Panc1 (cell line): ENCODE measurements at places on chromosomes 16 and 17.

- no peak for DNase-seq
These were observed 4.4 kb downstream of the GGA2 start for GRCh38 chr16:23505671-23506605.

- DNase-seq, result no peak
These were observed 123.6 kb downstream of the RBFOX1 start for GRCh38 chr16:7456211-7456610.

DNA sequence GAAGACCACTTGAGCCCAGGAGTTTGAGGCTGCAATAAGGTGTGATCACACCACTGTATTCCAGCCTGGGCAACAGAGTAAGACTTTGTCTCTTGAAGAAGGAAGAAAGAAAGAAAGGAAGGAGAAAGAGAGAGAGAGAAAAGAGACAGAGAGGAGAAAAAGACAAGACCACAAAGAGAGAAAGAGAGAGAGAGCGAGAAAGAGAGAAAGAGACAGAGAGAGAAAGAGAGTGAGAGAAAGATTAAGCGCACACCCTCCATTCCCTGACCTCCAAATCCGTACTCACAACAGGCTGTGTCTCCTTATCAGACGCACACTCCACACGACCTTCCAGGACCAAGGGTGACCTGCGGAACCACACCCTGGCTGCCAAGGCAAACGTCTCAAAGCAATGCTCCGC lies 19.6 kb downstream of the KLHDC4 start:
- no peak for DNase-seq

DNA sequence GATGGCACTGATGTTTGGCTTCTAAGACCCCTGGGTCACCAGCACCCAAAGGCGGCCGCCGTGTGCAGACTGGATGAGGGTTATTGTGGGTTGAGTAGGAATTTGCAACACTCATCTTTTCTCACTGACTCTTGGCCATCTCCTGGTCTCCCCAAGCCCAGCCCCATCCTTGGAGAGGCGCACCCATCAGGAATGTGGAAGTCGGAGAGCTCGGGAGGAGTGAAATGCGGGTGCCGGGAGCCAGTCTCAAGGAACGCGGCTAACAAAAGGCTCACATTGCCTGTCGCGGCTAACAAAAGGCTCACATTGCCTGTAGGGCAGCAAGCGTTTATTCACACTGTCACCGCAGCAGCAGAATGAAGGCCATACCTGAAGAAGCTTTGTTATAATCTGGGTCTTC lies 248.6 kb downstream of the FOXL1 start:
- DNase-seq, result no peak

DNA sequence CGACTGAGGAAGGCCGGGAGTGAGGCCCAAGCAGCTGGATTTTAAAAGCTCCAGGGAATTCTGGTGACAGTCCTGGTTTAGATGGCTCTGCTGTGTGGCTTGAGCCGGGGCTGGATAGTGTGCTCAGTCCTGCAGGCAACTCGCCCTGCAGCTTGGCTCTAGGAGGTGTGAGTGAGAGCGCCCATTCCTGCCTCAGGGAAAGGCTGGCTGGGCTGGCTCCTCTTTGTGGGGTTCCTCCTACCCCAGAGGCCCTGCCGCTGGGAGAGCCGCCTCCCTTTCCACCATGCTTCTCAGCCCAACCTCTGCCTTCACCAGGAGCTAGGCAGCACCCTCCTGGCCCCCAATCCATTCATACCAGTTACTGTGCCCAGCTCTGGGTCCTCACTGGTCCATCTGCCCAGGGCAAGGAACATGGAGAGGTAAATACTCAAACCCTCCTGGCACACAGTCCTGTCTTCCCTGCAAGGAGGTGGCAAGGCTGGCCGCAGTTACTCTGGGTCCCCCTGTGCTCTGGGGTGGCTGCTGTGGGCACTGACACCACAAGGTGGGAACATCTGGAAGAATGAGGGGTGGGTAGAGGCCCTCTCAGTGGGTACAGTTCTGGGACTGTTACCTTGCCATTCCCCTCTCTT lies 47.1 kb downstream of the VAC14 start:
- DNase-seq, result no peak

GRCh38 chr16:10961231-10961630 lies 16.9 kb downstream of the CLEC16A start:
- DNase-seq, result no peak

DNA sequence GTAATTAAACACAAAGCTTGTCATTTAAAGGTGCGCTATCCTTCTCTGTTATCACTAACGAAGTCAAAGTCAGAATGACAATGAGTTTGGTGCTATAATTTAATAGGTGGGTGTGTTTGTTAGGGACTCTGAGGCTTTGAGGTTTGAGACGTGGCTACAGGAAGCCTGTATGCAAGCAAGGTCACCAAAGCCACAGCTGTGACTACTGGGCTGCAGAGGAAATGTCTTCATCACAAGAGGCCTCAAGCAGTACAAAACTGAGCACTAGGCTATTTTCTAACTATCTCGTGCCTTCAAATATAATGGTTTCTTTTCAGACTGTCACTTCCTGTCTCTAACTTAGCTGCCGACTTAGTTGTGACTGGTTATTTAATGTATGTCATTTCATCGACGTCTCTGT lies 141.2 kb downstream of the AATF start:
- DNase-seq, result no peak

DNA sequence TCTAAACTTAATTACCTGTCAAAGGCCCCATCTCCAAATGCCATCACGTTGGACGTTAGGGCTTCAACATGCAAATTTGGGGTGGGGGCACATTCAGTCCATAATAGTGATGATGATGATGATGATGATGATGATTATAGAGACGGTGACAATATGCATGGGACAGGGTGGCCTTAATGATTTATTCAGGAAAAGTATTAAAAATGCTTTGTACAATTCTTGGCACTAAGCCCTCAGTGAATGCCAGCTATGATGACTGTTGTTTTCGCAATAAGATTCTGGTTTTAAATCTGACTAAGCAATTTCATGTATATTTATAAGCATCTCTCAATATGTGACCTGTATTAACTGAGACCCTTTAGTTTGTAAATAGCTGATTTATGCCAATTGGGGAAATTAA lies 106.3 kb downstream of the C16orf95 start:
- DNase-seq, result no peak

DNA sequence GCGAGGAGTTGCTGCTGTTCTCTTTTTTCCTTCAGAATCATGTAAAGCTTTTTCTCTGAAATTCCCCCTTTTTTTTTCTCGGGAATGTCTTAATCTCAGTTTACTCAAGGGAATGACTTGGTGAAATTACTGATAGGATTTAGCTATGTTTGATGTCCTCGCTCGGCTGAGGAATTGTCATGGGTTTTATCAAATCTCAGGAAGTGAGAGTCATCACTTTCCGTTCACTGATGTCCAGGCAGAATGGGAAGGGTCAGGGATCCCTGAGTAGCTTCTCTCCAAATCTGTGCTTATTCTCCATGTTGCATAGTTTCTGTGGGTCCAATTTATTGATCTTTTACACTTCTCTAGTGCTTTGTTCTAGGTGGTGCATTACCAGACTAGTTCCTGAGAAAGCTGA lies 6.3 kb downstream of the IGSF6 start:
- DNase-seq, result no peak
